Endodermal cell (in vitro differentiated cells): ENCODE measurements at places on chromosomes 13 and 19. TPM values are rescaled to one million over a fixed set of nuclear protein-coding genes. Genes with fewer than 3 reads are reported as not detected.

The LIM2 gene
- not detected in 3 replicates for total RNA-seq

The GNA15 gene
- total RNA-seq = not detected in 3 replicates

The PBX4 gene
- 7.1 to 8.6 TPM (median 7.4 TPM) in 3 replicates for total RNA-seq

The GGN gene
- 2.0 to 2.3 TPM (median 2.1 TPM) in 3 replicates for total RNA-seq

The SIAH3 gene
- total RNA-seq = not detected in 2 replicates

DNA sequence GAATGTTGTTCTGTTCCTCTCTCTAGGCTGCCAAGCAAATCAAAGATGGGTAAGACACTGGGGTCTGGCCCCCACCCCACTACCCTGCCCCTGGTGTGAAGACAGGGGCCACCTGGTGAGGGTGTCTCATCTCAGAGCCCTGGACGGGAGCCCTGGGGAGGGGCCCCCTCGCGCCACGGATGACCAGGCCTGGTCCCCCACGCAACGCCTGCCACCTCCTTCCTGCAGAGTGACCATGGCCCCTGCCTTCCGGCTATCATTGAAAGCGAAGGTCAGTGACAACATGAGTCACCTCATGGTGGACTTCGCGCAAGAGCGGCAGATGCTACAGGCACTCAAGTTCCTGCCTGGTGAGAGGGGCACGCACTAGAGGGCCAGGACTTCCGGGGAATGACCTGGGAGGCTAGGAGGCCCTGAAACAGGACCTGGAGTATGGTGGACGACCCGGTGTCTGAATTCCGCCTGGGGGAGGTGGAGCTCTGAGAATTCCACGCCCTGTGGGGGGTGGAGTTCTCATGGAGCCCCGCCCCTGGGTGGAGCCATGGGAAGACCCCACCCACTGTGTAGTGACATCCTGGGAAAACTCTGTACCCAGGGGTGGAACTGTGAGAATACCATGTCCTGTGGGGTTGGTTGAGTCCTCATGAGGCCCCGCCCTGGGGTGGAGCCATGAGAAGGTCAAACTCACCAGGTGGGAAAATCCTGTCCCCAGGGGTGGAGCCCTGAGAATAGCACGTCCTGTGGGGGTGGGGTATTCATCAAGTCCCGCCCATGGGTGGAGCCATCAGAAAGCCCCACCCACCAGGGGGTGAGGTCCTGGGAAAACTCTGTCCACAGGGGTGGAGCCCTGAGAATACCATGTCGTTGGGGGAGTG is 6.1 kb downstream of the FSD1 start:
- peak; percentile 87 for DNase-seq

DNA sequence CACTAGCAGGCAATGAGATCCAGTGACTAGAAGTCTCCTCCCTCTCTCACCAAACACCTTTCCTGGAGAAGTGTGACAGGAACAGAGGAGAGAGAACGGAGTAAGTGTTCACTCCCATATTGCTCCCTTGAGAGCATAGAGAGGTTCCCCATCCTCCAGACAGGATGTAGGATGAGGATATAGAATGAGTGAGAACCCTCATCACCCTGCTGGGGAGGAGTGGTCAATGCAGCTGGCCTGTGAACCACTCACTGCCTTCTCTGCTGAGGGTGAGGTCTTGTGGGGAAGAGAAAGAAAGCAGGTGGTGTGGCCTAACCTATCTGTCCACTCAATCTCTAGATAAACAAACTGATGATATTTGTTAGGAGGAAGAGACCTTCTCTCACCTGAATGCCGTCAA is 386.6 kb downstream of the PCDH20 start:
- peak; percentile 83 for DNase-seq

- no peak for DNase-seq
Measured at GRCh38 chr13:113840541-113841352, 23.1 kb downstream of the GAS6 start.

- no peak for DNase-seq
Measured at GRCh38 chr19:54654447-54655321, 8.1 kb upstream of the LILRB4 start.

- DNase-seq = no peak
Measured at GRCh38 chr19:50167314-50167721, 4.2 kb upstream of the IZUMO2 start.

GRCh38 chr13:66888698-66889097 is 341.4 kb downstream of the PCDH9 start:
- DNase-seq = no peak

- DNase-seq = no peak
Measured at GRCh38 chr19:4089946-4090345, 23.2 kb upstream of the ZBTB7A start.

GRCh38 chr13:84648069-84648640 is 765.9 kb upstream of the SLITRK1 start:
- no peak for DNase-seq

- DNase-seq = peak; percentile 71
Measured at GRCh38 chr13:110323172-110323891, 16.2 kb downstream of the COL4A2 start.

- DNase-seq = no peak
Measured at GRCh38 chr13:66994517-66995202, 235.5 kb downstream of the PCDH9 start.

DNA sequence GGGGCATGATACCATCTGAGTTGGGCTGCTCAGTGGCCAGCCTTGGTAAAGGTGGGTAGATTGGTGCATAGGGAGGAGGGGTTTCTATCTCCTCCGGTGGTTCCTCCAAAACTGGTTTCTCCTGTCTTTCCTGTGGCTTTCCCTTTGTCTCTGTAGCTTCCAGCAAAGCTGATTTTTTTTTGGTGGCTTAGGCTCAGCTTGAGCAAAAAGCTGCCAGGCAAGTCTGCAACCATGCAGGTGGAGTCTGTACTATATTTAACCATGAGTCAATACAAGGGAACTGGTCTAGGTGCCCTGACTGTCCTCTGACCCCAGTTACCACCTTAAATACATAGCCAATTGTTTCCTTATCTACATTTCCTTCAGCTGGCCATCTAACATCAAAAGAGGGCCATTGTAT is 64.0 kb upstream of the ZNF681 start:
- no peak for DNase-seq

DNA sequence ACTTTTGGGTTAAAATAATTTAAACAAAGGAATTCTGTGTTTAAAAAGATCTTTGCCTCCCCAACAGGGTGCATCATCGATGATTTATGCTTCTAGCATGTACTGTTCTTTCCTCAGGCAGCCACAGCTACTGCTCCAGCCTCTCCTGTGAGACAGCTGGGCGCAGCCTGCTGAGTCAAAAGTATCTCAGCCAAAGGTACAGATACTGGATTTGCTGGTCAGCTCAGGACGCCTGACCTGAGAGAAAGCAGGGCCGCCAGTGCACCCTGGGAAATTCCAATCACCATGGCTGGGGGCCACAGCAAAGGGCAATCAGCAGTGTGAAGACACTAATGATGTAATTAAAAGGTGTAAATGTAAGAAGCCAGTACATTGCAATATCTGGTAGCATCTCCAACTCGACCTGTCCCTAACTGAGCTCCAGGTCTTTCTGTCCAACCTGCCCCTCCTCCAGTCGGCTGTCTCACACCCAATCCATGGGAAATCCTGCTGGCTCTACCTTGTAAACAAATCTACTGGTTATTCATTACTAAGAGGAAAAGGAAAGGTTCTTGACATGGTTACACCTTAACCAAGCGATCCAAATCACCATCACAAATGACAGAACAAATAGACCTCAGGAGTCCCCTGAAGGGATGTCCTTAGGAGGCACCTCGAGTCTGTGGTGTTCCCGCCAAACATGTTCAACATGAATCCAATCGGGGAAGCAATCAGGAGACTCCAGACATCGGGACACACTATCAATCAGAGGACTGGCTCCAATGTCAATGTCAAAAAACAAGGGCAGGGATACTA is 7.3 kb downstream of the OPA3 start:
- peak; percentile 69 for DNase-seq

GRCh38 chr19:31372246-31372781 is 23.1 kb upstream of the TSHZ3 start:
- no peak for DNase-seq

GRCh38 chr19:55216461-55217198 is 7.3 kb upstream of the PTPRH start:
- DNase-seq = peak; percentile 97

DNA sequence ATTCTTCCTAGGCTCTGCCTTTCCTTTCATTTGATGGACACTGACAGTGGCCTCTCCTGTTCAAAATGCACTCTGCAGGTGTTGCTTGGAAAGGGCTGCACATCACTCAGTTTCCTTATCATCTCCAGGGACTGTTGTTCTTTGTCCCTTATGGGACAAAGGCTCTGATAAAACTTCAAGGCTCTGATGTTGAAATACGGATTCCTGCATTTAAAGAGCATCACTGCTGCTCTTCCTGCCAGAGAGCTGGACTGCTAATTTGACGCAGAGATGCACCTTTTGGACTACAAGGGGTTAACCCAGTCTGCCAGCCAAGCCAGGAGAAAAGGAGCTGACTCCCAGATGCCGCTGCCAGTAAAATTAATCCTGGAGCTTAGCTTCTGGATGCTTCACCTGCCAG is 952.1 kb downstream of the DIAPH3 start:
- no peak for DNase-seq

- no peak for DNase-seq
Measured at GRCh38 chr13:48222358-48223301, 10.4 kb upstream of the ITM2B start.

GRCh38 chr13:79311386-79311785 is 94.7 kb downstream of the RBM26 start:
- no peak for DNase-seq

GRCh38 chr13:34246511-34246910 is 428.6 kb downstream of the RFC3 start:
- DNase-seq = no peak
